SIG-M5 (cell line): ENCODE measurements at places on chromosomes 16 and 17.

DNA sequence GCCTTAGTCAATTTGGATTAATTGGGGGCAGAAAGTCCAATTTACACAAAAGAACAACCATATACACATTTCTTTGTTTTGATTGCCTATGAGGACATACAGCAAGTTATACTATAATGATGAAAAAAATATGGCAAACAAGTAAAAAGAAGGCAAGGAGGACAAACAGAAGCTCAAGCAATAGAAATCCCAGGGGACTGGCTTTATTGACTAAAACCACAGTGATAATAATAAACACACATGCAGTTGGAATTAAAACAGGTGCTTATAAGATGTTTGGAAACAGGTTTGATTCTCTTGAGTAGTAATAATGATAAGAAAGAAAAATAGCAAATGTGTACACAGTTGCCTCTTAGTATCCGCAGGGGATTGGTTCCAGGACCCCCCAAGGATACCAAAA lies 176.4 kb downstream of the SHISA9 start:
- DNase-seq, result no peak

GRCh38 chr16:88527186-88527936 lies 42.8 kb upstream of the ZC3H18 start:
- no peak for DNase-seq

- DNase-seq, result no peak
These were observed 27.6 kb upstream of the NXPH3 start for GRCh38 chr17:49548051-49548505.

DNA sequence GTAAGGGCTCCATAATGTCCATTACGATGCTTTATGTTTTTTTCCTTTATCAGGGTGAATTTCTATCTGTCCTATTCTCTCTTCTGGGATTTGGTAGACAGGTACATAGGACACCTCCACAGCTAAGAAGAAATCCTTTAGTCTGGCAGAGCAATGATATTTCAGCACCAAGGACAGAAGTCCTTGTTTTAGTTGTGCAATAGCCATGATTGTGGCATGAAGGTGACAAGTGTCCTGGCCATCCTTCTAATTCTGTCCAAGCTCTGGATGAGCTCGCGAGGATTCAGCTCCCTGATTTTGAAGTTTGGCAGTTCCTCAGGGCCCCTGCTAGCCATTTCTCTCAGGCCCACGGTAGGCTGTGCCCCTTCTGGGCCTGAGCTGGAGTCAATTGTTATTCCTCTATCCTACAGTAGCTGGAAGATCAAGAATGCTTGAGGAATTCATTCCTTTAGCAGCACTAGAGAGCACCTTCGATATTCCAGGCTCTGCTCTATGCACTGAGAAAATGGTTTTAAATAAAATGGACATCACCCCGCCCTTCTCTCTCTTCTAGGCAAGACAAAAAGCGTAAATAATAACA lies 320.8 kb downstream of the XYLT1 start:
- DNase-seq, result no peak

DNA sequence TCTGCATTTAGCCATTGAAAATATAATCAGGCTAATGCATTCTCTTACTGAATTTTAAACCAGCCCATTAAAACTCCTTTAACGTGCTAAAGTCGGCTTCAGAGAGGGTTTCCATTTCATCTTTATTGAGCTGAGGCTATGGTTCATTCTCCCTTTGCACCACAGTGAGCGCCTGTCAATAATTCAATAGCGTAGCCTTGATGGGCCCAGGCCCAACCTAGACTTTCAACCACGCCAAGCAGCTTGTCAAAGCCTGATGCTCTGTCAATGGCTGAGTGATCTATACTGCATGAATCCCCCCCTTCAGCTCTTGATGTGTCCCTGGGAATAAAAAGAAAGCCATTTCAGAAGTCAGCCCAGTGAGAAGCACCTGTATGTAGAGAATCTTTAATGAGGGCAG lies 106.0 kb downstream of the RBFOX1 start:
- DNase-seq, result no peak

DNA sequence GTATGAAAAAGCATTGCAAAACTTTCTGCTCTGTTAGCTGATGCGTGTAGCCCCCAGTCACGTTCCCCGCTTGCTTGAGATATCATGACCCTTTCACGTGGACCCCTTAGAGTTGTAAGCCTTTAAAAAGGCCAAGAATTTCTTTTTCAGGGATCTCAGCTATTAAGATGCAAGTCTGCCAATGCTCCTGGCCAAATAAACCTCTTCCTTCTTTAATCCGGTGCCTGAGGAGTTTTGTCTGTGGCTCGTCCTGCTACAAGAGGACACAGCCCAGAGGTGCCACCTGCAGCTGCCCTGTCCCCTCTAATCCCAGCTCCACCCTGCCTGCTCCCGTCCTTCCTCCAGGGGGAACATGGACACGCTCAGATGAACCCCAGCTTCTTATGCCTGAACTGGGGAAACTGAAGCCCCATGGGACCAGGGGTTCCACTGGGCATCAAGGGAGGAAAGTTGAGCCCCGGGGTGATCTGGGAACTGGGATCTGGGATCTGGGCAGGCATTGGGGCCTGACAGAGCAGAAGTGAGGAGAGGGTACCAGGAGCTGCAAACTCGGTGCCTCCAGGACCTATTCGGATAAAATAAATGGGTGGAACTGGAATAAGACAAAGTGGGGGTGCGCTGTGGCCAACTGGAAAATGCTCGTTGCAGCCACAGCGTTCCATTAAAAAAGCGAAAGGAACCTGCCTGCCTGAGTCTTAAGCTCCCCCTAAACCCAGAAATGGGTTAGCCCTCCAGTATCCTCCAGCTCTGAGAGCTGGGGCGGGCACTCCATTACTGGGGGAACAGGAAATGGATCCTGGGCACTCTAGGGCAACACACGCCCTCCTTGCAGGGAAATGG lies 19.7 kb downstream of the QPRT start:
- DNase-seq, result no peak

DNA sequence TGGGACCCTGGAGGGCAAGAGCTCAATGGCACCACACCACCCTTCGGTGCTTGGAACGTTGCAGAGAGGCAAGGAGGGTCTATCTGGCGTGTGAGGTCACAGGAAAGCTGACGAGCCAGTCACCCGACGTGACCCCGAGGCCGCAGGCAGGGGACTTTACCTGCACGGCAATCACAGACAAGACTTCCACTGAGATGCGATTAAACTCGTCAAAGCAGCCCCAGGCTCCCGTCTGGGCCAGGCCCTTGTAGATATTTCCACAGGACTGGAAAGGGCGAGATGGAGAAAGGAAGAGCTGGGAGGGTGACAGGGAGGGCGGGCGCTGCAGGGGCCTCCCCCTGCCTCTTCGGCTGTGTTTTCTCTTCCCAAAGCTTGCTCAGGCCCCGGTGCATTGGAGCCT lies 78.3 kb downstream of the DNAH17 start:
- no peak for DNase-seq

DNA sequence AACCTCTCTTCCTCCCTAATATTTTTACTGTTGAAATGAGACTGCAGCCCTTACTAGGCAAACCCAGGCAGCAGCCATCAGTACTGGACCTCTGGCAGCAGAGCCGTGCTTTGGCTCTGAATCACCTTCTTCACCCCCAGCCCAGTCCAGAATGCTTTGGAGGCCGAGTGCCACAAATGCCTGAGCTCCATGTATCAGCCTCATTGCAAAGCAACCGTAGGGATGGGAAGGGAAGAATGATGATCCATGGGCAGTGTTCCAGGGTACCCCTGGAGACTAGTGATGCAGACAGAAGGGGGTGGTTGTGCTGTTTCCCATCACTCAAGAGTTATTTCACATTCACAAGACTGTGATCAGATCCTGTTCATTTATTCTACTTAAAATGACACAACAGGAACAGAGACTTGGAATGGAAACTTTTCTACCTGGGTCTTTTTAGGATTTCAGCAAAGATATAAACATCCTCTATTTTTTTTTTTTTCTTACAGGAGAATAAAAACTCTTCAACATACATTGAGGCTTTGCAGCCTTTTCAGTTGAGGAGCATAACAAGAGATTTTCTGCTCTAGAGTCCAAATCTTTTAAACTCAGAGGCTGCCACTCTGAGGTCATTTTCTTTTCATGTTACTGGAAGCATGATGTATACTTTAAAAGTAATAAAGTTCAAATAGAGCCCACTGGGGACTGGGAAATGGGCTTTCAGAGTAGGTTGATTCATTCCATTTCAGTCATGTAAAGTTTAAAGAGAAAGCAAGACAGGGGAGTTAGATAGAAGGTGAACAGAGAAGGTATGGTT lies 138.3 kb downstream of the KCNJ2 start:
- DNase-seq, result no peak

- no peak for DNase-seq
These were observed 88.5 kb upstream of the TOB1 start for GRCh38 chr17:50954641-50955121.

DNA sequence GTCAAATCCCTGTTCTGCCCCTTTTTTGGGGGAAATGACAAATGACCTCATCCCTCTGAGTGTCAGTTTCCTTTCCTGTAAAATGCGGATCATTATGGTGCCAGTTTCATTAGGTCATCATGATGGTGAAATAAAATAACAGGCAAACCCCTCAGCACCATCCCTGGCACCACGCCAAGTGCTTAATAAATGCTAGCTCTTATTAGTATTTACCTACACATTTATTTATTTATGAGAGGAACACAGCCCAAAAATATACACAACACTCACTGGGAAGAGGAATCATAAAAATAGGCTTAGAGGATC lies 28.6 kb upstream of the GPRC5B start:
- DNase-seq, result no peak

- DNase-seq, result no peak
These were observed 141.2 kb downstream of the WWOX start for GRCh38 chr16:78240459-78241222.
